Right hindlimb (tissue), 1 donor: ENCODE measurements at places on chromosomes 16 and 17.

DNA sequence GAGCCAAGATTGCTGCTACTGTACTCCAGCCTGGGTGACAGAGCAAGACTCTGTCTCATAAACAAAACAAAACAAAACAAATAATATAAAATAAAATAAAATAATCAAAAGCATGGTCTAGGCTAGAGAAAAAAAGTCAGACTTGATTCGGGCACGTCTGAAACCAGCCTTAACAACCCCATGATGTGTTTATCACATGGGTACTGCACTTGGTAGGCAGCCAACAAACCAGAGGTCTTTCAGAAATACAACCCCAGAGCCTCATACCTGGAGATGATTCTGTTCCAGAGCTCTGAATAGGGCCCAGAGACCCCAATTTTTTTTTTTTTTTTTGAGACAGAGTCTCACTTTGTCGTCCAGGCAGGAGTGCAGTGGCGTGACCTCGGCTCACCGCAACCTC lies 9.6 kb upstream of the HAPSTR1 start:
- DNase-seq = no peak

DNA sequence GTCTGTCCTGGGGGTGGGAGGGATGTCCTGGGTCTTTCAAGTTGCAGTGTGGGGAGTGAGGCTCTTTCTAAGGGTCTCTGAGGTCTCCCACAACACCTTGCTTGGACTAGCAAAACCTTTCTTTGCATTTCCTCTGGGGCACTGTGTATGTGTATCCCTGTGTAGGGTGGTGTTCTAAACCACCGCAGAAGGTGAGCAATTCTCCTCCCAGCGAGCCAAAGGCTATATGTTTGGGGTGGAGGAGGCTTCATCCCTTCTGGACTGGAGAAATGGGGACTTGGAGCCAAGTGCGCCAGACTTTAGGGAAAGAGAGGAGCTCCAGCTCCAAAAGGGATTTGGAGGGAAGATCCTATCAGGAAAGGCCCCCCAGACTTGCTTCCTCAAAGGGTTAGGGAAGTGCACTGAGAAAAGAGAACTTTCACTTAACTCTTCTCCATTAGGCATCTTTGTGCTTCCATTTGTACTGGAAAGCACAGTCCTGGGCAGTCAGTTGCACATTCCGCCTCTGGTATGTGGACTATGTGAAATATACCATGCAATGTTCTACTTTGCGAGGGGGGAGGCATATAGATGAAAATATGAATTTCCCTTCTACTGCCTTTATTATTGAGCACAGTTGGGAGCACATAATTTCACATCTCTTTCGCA lies 18.9 kb upstream of the HOXB9 start:
- DNase-seq = no peak

- peak; percentile 89 for DNase-seq
These were observed 2.7 kb downstream of the MPRIP start for GRCh38 chr17:17044846-17045561.

- peak; percentile 93 for DNase-seq
These were observed 1.5 kb upstream of the MAF start for GRCh38 chr16:79601931-79602627.

- no peak for DNase-seq
These were observed 4.5 kb upstream of the NECAB2 start for GRCh38 chr16:83963277-83964119.

DNA sequence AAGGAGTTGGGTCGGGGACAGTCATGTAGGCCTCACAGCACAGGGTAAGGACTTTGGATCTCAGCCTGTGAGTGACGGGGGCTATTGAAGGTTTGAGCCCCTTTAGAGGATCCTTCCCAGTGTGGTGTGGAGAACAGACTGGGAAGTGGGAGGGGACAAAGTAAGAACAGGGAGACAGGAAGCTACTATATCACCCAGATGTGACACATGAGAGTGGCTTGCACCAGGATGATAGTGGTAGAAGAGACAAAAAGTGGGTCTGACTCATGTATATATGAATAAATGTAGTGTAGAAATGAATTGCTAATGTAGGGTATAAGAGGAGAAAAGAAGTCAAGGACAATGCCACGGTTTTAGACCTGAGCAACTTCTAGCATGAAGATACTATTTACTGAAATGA lies 4.5 kb downstream of the NUP93 start:
- no peak for DNase-seq

DNA sequence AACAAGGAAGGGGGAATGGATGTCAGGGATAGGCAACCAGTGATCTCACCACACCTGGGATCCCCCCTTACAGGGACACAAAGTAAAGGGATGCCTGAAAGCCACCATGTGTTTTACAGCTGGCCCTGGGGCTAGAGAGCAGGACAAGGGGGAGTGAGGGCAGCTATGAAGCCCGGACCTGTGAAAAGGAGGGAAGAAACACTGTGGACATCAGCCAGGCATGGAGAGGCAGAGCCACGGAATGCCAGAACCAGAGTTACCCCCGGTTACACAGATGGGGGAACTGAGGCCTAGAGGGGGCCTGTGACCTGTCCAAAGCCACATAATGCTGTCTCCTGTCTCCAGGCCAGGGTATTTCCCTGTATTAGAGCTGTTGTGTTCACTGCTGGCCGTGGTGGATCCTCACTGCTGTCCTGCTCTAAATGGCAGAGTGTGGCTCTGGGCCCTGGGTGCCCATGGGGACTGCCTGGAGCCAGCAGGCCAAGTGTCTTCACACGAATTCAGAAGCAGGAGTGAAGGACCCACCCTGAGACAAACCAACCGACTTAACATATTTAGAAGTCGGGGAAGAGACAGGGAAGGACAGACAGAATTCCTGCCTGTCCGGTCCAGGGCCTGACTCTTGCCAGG lies 29.7 kb upstream of the ITGA3 start:
- DNase-seq = no peak

- DNase-seq = peak; percentile 17
These were observed 3.9 kb downstream of the RPL3L start for GRCh38 chr16:1950559-1950958.

- DNase-seq = no peak
These were observed 48.2 kb downstream of the KCNJ2 start for GRCh38 chr17:70217571-70217970.
